ENCODE measurements at places on chromosomes 12 and 14. TPM values are rescaled to one million over a fixed set of nuclear protein-coding genes. Genes with fewer than 3 reads are reported as not detected.

The AMDHD1 gene
- polyA plus RNA-seq: 0.37 TPM

The IL26 gene
- not detected for polyA plus RNA-seq

The TSPAN19 gene
- polyA plus RNA-seq: not detected

The STON2 gene
- 3.2 TPM for polyA plus RNA-seq

The ZC2HC1C gene
- polyA plus RNA-seq: 4.5 TPM

GRCh38 chr14:105229099-105229655 is 19.2 kb upstream of the BTBD6 start:
- H3K36me3 ChIP-seq: peaks cover 46% of the 10 kb centered on the region
- H3K27me3 ChIP-seq: no peaks in the 10 kb centered on the region
- no peak overlapping the region for H3K4me3 ChIP-seq

DNA sequence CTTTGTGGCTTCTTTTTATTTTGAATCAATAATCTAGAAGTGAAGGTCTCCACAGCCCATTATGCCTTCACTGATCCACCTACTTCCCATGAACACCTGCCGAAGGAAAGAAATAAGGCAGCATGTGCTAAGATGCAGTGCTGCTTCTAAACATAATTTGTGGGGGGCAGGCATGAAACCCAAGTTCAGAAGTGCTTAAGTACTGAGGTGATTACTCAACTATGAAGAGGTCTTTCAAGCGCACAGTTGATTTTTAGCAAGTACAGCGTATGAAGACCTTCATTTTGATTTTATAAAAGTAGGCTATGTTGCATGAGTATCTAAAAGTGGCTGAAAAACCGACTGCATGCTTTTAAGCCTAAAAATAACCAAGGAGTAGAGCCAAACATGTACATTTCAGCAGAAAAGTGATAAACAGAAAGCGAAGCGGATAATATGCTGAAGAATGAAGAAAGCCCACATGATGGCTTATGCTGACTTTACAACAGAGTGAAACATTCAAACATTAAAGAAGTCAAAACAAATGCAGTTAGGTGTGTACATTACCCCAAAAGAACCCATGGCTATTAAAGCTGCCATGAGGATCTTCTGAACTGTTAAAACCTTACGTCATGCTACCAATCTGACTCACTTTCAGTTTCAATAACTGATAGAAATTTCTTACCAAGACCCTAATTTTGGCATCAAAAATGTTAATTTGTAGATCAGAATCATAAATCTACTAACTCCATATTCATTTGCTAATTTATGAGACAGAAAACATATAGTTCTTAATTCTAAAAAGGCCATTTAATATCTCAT is 29.3 kb downstream of the KICS2 start:
- no peaks in the 10 kb centered on the region for H3K27me3 ChIP-seq
- no peak overlapping the region for H3K4me3 ChIP-seq
- H3K36me3 ChIP-seq: peaks cover 10% of the 10 kb centered on the region
- DNase-seq: no peak
- no peaks in the 10 kb centered on the region for H3K4me1 ChIP-seq
- no peak overlapping the region for H3K27ac ChIP-seq

- H3K4me1 ChIP-seq: no peaks in the 10 kb centered on the region
- H3K36me3 ChIP-seq: no peaks in the 10 kb centered on the region
- H3K27ac ChIP-seq: no peak overlapping the region
- H3K27me3 ChIP-seq: no peaks in the 10 kb centered on the region
Measured at GRCh38 chr12:25653487-25654175, 100.5 kb upstream of the LMNTD1 start.

DNA sequence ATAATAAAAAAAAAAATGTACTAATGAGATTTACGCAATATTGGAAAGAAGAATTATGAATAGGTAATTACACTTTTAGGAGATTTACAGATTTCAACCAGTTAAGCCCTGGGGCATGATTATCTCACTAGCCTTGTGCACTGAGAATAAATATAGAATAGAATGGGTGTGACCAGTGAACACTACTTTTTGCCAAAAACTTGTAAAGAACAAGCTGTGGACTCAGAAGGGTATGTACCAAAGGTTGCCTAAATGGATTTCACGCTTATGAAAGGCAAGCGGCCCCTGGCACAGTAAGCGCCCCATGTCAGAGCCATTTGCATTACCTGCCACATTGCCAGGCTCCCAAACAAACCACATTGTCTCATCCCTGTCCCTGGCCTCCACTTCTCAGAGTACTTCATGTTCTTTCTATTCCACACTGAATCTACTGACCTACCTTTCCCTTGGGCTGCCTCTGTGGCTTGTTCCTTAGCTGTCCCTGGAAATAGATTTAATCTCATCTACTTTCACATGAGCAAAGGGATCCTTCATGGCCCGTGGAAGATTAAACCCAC is 170.6 kb upstream of the DIO2 start:
- H3K4me3 ChIP-seq: no peak overlapping the region
- H3K27me3 ChIP-seq: no peaks in the 10 kb centered on the region
- H3K4me1 ChIP-seq: no peaks in the 10 kb centered on the region
- H3K36me3 ChIP-seq: no peaks in the 10 kb centered on the region
- no peak for DNase-seq

DNA sequence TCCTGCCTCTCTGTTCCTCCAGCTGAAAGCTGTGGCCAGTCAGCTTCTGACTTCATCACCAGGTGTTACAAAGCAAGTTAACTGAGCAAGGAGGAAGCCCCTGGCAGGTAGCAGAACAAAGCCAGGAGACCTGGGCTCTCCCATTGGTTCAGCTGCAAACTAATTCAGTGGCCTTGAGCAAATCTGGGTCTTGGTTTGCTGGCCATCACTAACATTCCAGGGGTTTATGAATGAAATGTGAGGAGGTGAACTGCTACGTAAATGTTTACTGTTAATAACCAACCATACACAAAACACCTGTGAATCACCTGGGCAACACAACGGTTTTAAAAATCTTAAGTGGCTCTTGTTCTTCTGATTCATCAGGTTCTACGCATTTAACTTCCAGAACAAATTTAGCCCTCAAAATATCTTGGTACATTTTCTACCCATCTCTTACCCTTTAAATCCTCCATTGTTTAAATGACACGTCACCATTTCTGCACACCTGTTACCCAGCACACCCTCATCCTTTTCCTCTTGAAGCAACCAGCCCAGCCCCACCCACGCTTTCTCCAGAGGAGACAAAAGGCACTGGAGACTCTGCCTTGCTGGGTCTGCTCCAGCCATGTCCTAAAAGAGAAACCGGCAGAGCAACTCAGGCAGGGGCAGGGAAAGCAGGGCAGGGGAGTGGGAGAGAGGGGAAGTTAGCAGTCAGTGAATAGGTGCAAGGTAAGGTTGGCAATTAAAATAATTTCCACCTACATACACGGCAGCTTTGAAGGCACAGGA is 49.3 kb upstream of the TSPAN11 start:
- H3K27ac ChIP-seq: no peak overlapping the region
- H3K4me1 ChIP-seq: peaks cover 5% of the 10 kb centered on the region
- H3K27me3 ChIP-seq: peaks cover 32% of the 10 kb centered on the region
- DNase-seq: no peak
- H3K36me3 ChIP-seq: no peaks in the 10 kb centered on the region

DNA sequence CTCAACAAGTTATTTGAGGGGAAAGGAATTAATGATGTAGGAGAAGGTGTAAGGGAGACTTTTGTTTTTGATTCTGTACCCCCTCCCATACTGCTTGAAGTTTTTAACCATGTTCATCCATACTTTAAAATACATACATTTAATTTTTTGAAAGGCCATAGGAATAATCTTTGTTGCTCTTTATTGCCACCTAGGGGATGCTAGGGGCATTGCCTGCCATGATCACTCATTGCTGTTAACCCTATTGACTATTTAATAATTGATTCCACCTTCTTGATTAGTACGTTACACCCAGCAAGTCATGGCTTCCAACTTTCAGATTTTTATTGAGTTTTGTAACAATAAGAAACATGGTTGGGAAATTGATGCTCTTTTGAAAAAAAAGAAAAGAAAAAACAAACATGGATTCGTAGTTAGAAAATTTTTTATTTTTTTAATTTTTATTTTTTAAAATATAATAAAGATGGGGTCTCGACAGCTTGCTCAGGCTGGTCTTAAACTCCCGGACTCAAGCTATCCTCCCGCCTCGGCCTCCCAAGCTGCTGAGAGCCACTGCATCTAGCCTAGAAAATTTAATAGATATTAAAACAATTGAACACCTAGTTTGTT is 8.5 kb upstream of the PRKAB1 start:
- H3K27me3 ChIP-seq: no peaks in the 10 kb centered on the region
- H3K27ac ChIP-seq: no peak overlapping the region
- no peak for DNase-seq
- H3K4me3 ChIP-seq: no peak overlapping the region
